IMR-90 (cell line): ENCODE measurements at places on chromosomes 5 and 9. TPM values are rescaled to one million over a fixed set of nuclear protein-coding genes. Genes with fewer than 3 reads are reported as not detected.

DNA sequence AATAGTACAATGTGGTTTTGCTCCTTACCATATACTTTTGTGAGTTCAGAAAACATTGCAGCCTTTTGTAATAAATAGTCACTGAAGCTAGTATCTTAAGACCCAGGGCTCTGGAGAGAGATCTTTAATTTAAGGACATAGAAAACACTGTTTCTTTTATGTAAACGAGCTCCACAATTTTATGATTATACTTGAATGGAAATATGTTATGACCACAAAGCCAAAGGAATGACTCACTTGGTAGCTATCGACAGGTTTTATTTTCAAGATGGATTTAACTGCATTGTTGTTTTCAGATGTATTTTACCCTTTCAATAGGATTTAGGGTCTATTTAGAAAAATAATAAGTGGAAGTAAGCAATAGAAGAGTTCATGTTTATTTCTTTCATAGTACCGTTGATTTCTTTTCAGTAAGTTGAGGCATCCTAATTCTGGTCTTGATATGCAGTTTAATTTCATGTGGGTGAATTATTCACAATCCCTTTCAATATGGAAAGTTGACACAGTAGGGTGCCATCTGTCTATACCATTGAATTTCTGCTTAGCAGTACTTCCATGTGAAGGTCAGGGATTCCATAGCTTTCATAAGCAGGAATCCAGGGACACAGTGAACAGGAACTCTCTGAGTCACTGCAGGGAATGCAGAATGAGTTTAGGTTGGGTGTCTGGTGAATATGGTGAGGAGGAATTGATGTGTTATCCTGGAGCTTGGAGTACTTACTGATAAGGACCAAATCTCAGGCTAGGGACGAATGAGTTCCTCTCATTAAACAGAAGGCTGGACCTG is 157.6 kb downstream of the CD180 start:
- peak; percentile 88 for DNase-seq

GRCh38 chr5:122699201-122699600 is 75.7 kb upstream of the SNX2 start:
- no peak for DNase-seq

DNA sequence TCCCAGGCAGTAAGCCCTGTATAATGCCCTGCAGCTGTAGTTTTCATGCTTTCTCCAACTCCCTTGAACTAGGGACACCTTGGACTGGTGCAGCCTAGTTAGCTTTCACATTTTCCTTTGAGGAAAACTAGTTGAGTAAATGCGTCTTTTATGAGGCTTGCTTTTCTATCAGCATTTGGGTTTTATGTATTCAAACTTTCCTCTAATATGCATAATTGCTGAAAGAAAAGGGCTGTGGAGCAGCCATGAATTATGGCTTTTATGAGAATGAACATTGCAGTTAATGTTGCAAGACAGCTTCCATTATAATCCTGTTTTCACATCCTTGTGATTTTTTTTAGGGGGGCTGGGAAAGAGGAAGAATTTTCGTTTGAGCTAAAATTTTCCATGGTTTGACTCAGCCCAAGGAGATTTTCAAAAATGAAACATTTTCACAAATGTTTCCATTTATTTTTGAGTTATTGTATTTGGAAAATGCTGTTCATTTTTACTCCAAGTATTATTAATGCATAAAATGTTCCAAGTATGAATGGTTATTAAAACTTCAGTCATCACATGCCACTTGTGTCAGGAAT is 57.9 kb upstream of the PPP3R2 start:
- no peak for DNase-seq

TAF11L5 gene
- total RNA-seq = not detected in 2 replicates

CLIC3 gene
- total RNA-seq = 0.18 and 0.28 TPM in 2 replicates
